GM13977 (cell line): ENCODE measurements at places on chromosomes 16 and 17.

- DNase-seq: no peak
These were observed 11.3 kb upstream of the MAPT start for GRCh38 chr17:45883063-45883462.

- no peak for DNase-seq
These were observed 506.2 kb downstream of the WWOX start for GRCh38 chr16:78605548-78606101.

GRCh38 chr17:46869975-46870803 lies 18.8 kb downstream of the WNT9B start:
- DNase-seq: no peak

- no peak for DNase-seq
These were observed 26.2 kb downstream of the TRIM16 start for GRCh38 chr17:15657868-15658267.

GRCh38 chr16:85370881-85371651 lies 242.1 kb upstream of the GSE1 start:
- no peak for DNase-seq

- no peak for DNase-seq
These were observed 43.7 kb upstream of the TAOK1 start for GRCh38 chr17:29346462-29346861.

GRCh38 chr17:10058921-10059683 lies 139.3 kb downstream of the GAS7 start:
- peak; percentile 57 for DNase-seq

- DNase-seq: peak; percentile 84
These were observed 13.4 kb upstream of the TAC4 start for GRCh38 chr17:49861150-49861884.

- DNase-seq: no peak
These were observed 17.7 kb downstream of the EFCAB5 start for GRCh38 chr17:29958947-29959657.

- DNase-seq: no peak
These were observed 996 bp upstream of the KCNJ12 start for GRCh38 chr17:21375162-21375560.

DNA sequence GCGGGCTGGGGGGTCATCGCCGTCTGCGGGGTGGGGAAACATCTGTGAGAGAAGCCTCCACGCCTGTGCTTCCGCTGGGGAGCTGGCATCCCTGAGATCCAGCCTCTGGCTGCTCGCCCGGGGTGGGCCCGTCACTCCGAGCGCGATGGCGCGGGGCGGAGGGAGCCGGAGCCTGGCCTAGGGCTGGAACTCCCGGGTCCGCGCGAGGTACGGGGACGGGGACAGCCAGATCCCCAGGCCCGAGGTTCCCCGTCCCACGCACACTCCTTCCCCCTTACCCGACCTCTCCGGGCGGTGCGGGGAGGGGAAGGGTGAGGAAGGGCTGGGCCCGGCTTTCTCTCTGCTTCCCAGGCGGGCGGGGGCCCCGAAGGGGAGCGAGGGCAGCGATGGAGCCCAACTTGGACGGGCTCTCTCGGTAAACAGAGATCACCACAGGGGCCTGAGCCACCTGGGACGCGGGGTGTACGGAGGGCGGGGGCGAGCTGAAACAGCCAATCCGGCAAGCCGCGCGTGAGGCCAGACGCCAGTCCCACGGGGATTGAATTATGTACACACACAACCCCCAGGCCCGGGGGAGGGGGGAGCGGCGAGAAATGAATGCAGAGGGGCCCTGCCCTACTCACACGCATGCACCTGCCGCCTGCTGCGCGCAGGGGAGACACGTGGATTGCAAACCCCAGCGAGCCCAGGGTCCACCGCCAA lies at the start of gene SLC16A11:
Gene SLC16A11, minus strand, starts transcription at position 596 of the 702 bp plus-strand sequence. Its CDS starts 579 bp downstream, at position 17.
- DNase-seq: peak; percentile 69

DNA sequence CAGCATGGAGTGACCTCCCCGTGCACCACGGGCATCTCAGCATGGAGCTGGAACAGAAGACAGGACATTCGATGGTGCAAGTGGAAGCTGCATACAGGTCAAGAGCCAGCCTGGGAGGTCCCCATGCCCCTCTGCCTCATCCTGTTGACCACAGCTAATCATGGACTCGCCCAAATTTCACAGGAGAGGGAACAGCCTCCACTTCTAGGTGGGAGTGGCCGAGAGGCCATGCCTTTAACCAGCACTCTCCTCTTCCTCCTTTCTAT lies 3.8 kb upstream of the SLC47A2 start:
- no peak for DNase-seq

GRCh38 chr16:46882940-46883307 lies 1.2 kb upstream of the GPT2 start:
- DNase-seq: no peak

GRCh38 chr16:15955425-15955824 lies 6.0 kb downstream of the ABCC1 start:
- no peak for DNase-seq

- no peak for DNase-seq
These were observed 40.3 kb upstream of the VPS4A start for GRCh38 chr16:69270831-69271230.

- DNase-seq: no peak
These were observed 1.2 kb upstream of the AKAP10 start for GRCh38 chr17:19978805-19979211.

- DNase-seq: no peak
These were observed 5.5 kb downstream of the TEPSIN start for GRCh38 chr17:81233316-81233715.

DNA sequence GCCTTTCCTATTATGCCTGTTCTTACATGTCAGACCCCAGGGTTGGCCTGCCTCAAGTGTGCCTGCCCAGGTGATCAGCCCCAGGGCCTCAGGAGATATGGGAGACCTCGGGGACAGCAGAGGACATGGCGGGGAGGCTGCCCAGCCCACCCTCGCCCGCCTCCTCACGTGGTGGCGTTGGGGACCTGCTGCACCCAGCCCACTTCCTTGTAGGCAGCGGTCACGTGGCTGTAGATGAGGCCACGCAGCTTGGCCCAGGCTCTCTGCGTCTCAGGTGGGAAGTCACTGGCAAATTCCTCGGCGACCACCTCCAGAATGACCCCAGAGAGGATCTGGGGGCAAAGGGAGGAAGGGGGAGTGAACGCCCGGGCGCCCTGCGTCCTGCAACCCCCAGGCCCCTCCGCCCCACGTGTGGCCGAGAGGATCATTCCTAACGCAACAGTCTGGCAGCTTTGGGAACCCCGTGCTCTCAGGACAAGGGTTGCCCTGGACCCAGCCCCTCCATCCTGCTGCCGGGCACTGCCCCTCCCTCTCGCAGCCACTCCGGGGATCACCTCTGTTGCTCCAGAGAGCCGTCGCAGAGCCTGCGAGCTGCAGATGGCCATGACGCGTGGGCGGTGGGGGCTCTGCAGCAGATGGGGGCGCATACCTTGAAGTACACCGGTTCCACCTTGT lies 6.6 kb downstream of the CYGB start:
- no peak for DNase-seq

DNA sequence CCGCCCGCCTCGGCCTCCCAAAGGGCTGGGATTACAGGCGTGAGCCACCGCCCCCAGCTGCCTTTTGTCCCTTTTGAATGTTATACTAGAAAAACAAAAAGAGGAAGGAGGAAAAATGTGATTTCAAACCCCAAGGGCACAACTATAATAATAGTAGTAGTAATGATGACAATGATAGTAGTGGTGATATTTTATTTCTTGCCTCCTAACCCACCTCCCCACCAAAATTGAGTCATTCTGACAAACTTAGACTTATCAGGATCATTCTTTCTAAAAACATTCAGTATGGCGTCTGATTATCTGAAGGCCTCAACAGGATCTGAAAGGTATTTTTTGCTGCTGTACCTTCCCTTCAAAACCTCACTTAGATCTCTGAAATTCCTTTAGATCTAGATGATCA lies 13.6 kb downstream of the GPATCH8 start:
- DNase-seq: no peak

DNA sequence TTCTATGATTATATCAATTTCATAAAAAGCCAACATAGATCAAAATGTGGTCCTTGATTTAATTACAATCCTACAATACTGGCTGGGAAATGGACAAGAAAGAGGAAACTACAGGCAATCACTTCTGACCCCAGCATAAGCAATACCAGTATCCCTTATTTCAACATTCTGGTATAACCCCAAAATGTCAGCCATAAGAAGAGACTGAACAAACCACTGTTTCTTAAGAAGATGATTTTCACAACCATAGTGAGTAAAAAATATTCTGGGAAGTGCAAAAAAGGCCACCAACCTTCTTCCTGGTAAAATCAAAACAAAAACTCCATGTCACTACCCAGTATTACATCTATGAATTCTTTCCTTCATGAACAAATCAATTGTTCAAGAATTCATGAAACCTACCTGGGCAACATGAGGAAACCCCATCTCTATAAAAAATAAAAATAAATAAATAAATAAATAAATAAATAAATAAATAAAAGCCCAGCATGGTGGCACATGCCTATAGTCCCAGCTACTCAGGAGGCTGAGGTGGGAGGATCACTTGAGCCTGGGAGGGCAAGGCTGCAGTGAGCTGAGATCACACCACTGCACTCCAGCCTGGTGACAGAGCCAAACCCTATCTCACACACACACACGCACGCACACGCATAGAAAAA lies 7.5 kb downstream of the N4BP1 start:
- DNase-seq: no peak

DNA sequence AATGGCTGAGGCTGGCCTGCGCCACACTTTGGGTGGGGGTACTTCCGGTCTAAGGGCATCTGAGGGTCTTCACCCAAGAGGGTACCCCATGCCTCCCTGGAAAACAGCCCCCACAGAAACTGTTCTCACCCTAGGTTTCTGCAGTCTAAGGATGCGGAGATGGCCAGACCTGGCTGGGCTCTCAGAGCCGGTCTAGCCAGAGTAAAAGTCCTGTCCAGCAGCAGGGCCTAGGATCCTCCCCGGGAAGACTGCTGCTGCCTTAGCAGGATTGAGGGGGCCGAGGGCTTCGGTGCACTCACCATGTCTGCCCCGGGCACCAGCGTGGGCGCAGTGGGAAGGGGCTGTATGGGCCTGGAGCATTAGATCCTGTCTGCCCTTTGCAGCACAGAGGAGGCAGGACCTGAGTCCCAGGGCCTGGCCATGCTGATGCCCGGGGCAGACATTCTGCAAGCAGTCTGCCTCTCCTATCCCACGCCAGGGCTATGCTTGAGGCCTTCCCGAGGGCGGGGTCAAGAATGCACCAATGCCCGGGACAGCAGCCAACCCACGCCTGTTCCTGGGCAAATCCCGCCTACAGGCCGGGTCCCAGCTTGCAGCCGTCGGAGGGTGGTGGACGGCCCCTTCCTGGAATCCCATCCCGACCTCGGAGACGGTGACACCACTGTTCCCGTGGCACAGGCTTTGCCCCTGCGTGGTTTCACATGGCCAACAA lies 54.7 kb downstream of the CBFA2T3 start:
- no peak for DNase-seq

DNA sequence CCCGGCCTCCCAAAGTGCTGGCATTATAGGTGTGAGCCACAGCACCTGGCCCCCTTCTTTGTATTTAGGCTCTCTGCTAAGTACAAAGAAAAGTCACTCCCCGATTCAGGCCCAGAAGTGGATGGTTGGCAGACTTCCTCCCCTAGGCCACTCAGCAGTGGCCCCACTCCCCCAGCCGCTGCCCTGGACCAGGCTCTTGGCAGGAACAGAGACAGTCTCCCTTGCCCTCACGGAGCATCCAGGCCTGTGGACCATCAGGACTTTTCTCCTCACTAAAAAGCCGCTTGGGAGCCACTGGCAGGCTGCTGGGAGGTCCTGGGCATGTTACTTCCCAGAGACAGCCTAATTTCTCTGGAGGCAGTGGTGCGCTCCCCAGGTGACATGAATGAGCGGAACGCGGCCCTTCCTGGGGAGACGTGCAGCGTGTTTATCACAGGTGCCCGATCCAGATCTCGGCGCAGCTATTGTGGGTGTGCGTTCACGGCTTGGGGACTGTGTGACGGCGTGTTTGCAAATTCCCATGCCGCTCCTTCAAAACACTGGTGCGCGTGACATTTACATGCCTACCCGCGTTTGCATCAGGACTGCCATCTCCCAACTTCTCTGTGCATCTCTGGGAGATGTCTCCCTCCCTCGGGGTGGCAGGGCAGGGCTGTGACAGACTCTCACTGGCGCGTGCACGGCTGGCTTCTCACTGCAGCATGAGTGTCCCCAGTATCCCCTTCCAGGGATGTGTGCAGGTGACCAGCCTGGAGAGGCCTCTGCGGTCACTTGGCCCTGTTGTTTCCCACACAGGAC lies 16.6 kb downstream of the WSCD1 start:
- DNase-seq: no peak

DNA sequence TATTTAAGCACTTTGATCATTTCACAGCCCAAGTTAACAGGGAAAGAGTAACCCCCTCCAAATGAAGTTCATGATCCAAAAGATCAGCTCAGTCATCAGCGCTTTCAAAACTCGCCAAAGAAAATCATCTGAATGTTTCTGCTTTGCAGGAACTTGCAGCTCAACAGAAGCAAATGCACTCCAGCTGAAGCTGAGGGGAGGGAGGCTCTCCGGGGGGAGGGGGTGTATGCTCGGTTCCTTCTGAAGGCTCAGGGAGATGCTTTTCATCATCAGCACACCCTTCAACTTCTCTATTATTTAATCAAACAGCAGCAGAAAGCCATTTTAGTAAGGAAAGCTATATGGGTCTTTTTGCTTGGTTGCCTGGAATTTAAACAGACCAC lies 24.4 kb upstream of the ERN1 start:
- DNase-seq: no peak

- no peak for DNase-seq
These were observed 33.8 kb downstream of the SLC47A1 start for GRCh38 chr17:19567216-19568015.

DNA sequence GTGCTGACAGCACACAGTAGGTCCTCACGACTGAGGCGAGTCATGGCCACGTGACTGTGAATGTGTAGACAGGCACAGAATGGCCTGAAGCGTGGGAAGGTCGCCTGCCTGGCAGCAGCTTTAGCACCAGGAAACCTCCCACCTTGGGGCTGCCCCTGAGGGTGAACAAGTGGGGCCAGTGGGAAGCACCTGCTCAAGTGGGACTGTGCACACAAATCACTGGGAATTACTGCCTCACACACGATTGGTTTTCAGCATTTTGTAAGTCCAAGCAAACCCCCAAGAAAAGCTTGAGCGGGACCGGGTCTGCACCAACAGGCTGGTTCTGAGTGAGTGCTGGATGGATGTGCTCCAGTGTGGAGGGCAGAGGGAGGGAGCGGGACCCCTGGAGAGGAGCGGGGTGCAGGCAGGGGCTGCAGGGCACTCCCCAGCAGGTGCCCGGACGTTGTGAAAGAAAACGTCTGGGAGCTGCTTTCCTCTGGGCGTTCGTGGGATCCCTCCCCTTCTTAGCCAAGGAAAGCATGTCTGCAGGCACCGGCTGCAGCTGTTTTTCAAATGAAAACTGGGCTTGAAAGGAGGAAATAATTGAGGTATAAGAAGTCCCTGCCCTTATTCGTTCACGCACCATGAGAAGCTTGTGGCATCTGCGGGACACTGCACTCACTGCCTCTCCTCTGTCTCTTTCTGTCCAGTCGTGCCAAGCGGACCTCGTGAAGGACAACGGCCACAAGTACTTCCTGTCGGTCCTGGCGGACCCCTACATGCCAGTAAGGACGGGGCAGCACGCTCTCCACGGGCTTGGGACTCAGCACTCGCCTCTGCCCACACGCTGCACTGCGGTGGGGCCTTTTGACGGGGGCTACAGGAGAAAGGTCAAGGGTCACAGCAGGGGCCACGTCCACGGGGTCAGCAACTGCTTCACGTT lies 111.7 kb upstream of the CHMP6 start:
- DNase-seq: no peak
